ENCODE measurements at places on chromosomes 1 and 21. TPM values are rescaled to one million over a fixed set of nuclear protein-coding genes. Genes with fewer than 3 reads are reported as not detected.
A peak's percentile ranks its signal among the peaks of the same experiment; 100 is the strongest.

The GPA33 gene
- 0.44 TPM for total RNA-seq

The AGT gene
- total RNA-seq, result 174 TPM

The NMNAT2 gene
- total RNA-seq, result 20.8 TPM

The TMOD4 gene
- not detected for total RNA-seq

The CRB1 gene
- total RNA-seq, result 36.8 TPM

The C2CD4D gene
- total RNA-seq, result not detected

The DYNLT5 gene
- total RNA-seq, result 25.4 TPM

The DNAJC11 gene
- 32.5 TPM for total RNA-seq

The YARS1 gene
- total RNA-seq, result 54.3 TPM

The ZBTB7B gene
- total RNA-seq, result 7.3 TPM

GRCh38 chr1:166136699-166137401 lies 30.0 kb downstream of the FAM78B start:
- no peak overlapping the region for H3K27ac ChIP-seq
- H3K27me3 ChIP-seq, result no peaks in the 10 kb centered on the region
- no peaks in the 10 kb centered on the region for H3K36me3 ChIP-seq

- peaks cover 77% of the 10 kb centered on the region for H3K36me3 ChIP-seq
Measured at GRCh38 chr21:41854426-41854995, 24.6 kb downstream of the PRDM15 start.

DNA sequence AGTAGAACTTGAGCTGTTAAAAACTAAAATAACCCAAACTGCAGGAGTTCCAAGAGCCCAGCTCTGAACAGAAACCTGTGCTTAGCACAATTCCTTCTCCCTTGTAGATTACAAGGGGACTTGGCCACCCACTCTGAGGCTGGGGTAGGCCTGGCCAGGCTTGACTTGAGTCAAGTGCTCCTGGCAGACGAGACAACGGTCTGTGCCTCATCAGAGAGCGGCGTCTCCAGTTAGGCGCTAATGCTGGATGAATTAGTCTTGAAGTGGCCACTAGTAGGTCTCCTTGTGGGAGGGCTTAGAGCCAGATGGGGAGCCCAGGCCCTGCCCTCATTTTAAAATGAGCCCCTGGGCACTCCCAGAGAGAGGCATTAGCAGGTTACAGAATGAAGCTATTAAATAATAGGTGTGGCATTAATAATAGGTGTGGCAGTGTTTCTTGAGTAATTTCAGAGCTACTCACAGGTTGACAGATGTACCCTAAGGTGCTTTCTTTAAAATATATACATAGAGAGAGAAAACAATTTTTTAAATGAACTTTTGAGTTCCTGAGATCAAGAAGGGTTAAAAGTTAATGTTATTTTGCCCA lies 1.1 kb downstream of the EEIG2 start:
- no peaks in the 10 kb centered on the region for H3K36me3 ChIP-seq
- H3K27ac ChIP-seq, result peak overlapping the region; percentile 44
- DNase-seq, result peak; percentile 23
- H3K27me3 ChIP-seq, result no peaks in the 10 kb centered on the region

GRCh38 chr21:31190516-31190915 lies 152.2 kb upstream of the KRTAP19-8 start:
- no peaks in the 10 kb centered on the region for H3K36me3 ChIP-seq
- no peak for DNase-seq
- H3K27me3 ChIP-seq, result no peaks in the 10 kb centered on the region
- H3K4me1 ChIP-seq, result no peaks in the 10 kb centered on the region

DNA sequence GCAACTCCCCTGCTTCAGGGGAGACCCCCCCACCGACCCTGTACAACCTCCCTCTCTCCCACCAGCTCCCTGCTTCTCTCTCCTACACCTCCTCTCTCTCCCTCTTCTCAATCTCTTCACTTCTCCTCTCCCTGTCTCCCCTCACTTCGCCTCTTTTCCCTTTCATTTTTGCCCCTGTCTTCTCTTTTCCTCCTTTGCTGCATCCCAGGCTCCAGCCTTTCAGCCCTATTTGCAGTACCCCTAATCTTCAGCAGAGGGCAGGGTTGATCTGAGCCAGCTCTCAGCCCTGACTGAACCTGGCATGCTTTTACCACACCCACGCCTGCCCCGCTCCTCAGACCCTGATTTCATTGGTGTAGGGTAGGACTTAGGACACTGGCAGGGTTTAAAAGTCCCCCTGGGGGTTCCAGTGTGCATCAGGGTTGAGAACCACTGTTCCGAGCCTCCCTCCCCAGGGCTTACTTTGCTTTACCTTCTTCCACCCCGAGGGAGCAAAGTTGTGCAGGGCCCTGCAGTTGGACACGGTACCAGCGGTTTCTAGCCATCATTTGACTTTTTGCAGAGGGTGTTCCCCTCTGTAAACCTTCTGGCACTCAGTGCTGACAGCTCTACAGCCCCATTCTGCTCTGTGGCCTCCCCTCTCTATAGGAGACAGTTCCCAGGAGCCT lies 67.3 kb upstream of the CNTN2 start:
- no peaks in the 10 kb centered on the region for H3K27me3 ChIP-seq
- no peak overlapping the region for H3K27ac ChIP-seq
- peak; percentile 38 for DNase-seq
- peaks cover 83% of the 10 kb centered on the region for H3K36me3 ChIP-seq

DNA sequence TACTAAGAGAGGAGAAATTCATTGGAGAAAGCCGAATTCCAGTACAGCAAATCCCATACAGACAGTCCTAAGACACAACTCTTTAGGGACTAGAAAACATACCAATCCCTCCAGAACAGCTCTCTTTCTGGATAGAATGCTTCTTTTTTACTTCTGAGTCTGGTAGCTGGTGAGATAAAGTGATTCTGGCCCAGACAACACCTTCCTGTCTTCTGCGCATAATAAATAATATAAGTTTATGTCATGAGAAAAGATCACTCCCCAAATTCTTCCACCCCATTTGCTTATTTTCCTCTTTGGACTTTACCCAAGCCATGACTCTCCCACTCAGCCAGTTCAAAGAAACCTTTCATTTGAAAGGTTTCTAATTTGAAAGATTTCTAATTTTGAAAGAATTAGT lies 98.4 kb downstream of the EDEM3 start:
- no peak for DNase-seq
- H3K4me1 ChIP-seq, result no peaks in the 10 kb centered on the region
- no peaks in the 10 kb centered on the region for H3K36me3 ChIP-seq
- H3K27me3 ChIP-seq, result no peaks in the 10 kb centered on the region

- no peaks in the 10 kb centered on the region for H3K27me3 ChIP-seq
- DNase-seq, result no peak
- no peak overlapping the region for H3K27ac ChIP-seq
- H3K4me1 ChIP-seq, result peaks cover 8% of the 10 kb centered on the region
Measured at GRCh38 chr1:6731905-6732304, 30.3 kb upstream of the DNAJC11 start.

- DNase-seq, result no peak
- H3K4me1 ChIP-seq, result no peaks in the 10 kb centered on the region
- no peaks in the 10 kb centered on the region for H3K36me3 ChIP-seq
- no peak overlapping the region for H3K27ac ChIP-seq
Measured at GRCh38 chr1:147551036-147551435, 9.7 kb downstream of the BCL9 start.

DNA sequence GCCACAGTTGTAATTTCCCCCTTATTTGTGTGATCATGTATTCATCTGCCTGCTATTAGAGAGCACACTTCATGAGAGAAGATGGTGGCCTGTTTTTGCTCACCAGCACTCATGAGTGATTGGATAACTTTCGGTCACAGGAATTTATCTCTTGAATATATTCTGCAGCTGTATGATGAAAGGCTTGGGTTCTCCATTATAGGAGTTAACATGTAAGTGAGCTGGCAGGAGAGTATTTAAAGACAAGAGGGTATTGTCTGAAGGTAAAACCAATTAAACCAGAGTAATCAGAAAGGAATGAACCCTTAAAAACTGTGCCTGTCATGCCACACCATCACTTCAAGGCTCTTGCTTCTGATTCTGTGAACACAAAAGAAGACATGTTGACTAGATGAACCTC lies 574.9 kb upstream of the CAMK1G start:
- no peak for DNase-seq
- H3K4me1 ChIP-seq, result no peaks in the 10 kb centered on the region
- H3K36me3 ChIP-seq, result no peaks in the 10 kb centered on the region
- H3K27ac ChIP-seq, result no peak overlapping the region
- no peaks in the 10 kb centered on the region for H3K27me3 ChIP-seq

DNA sequence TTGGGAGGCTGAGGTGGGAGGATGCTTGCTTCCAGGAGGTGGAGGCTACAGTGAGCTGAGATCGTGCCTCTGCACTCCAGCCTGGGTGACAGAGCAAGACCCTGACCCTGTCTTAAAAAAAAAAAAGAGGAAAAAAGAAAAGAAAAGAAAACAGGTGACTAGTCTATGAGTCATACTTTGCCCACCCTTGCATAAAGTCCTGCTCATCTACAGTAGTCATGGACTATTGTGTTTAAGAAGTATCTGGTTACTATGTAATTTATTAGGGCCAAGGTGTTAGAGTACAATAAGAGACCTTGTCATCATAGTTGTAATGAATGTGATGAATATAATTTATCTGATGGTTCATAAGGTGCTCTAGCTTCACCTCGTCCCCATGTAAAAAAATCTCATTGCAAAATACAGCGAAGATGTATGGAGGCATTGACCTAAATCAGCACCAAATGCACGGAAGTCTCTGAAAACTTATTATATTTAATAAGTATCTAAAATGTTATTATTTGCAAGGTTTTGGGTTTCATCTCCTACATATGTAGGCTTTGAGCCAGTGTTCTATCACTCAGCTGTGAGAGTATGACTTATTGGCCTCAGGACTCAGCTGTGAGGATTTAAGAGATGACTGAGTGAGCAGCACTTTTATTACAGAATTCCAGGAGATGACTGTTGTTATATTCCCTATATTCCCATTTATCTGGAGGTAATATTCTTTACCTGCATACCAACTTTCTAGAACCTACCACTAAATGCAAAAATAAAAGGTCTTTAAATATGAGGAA lies 19.9 kb upstream of the KCNJ6 start:
- H3K27me3 ChIP-seq, result no peaks in the 10 kb centered on the region
- no peaks in the 10 kb centered on the region for H3K4me1 ChIP-seq
- DNase-seq, result no peak
- no peak overlapping the region for H3K4me3 ChIP-seq

- H3K27me3 ChIP-seq, result no peaks in the 10 kb centered on the region
- peaks cover 12% of the 10 kb centered on the region for H3K4me1 ChIP-seq
- DNase-seq, result peak; percentile 67
- H3K4me3 ChIP-seq, result peak overlapping the region; percentile 69
- peak overlapping the region; percentile 93 for H3K27ac ChIP-seq
Measured at GRCh38 chr1:48470481-48470855, 1.5 kb downstream of the SPATA6 start.

DNA sequence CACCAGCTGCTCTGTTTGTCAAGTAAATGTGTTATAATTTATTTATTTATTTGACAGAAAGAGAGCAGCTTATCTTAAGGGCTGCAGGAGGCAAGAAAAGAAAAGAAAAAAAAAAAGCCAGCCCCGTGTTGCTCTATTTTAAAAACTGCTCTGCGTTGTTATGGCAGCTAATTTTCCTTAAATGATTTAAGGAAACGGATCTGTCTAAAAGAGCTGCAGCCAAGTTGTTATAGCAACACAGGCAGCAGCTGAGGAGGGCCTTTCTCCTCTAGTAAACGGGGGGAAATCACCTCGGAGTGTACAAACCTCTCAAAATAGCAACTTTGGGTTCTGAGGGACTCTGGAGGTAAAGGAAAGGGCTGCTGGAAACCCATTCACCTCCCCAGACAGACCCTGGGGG lies 149.2 kb downstream of the BEND5 start:
- DNase-seq, result no peak
- peaks cover 6% of the 10 kb centered on the region for H3K4me1 ChIP-seq
- no peak overlapping the region for H3K4me3 ChIP-seq
- no peaks in the 10 kb centered on the region for H3K36me3 ChIP-seq

- H3K36me3 ChIP-seq, result no peaks in the 10 kb centered on the region
- DNase-seq, result peak; percentile 61
- peaks cover 4% of the 10 kb centered on the region for H3K4me1 ChIP-seq
- H3K27me3 ChIP-seq, result no peaks in the 10 kb centered on the region
- no peak overlapping the region for H3K27ac ChIP-seq
- H3K4me3 ChIP-seq, result no peak overlapping the region
Measured at GRCh38 chr1:63198871-63199394, 123.4 kb upstream of the FOXD3 start.

DNA sequence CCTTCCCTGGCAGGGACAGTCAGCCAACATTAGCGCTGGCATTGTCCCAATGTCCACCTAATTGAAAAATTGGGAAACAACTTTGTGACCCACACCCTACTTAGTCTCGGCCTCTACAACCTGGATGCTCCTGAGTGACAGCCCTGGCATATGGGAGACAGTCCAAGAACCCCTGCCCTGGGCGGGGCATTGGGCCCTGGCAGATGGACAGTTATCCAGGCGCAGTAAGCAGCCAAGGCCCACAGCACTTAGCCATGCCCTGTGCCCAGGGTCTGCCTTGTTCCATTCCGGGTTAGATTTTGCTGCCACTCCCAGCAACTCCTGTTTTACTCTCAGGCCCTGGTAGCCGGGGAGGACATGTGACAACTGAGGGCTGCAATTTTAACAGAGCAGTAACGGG lies 50.3 kb downstream of the NFASC start:
- H3K27ac ChIP-seq, result no peak overlapping the region
- H3K27me3 ChIP-seq, result no peaks in the 10 kb centered on the region
- H3K4me3 ChIP-seq, result no peak overlapping the region
- no peak for DNase-seq
- peaks cover 13% of the 10 kb centered on the region for H3K36me3 ChIP-seq

- peaks cover 42% of the 10 kb centered on the region for H3K4me1 ChIP-seq
- DNase-seq, result no peak
- peaks cover 65% of the 10 kb centered on the region for H3K36me3 ChIP-seq
Measured at GRCh38 chr1:37478890-37479254, 4.5 kb downstream of the ZC3H12A start.

DNA sequence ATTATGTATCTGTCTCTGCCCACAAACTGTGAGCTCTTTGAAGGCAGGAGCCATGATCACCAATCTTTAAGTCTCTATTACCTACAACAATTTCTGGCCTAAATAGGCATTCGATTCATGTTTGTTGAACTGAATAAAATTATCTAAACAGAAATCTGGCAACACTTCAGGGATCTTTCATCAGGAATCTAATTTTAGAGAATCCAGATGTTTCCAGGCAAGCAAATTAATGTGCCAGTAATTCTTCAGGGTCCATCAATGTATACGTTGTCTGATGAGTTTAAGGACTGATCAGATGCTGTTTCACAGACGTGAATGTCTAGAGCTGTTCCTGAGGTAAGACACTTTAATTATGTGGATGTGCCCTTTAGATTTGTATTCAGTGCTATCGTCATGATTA lies 524.4 kb downstream of the PTPRC start:
- no peaks in the 10 kb centered on the region for H3K36me3 ChIP-seq
- no peak for DNase-seq
- H3K27me3 ChIP-seq, result no peaks in the 10 kb centered on the region
- H3K27ac ChIP-seq, result no peak overlapping the region

DNA sequence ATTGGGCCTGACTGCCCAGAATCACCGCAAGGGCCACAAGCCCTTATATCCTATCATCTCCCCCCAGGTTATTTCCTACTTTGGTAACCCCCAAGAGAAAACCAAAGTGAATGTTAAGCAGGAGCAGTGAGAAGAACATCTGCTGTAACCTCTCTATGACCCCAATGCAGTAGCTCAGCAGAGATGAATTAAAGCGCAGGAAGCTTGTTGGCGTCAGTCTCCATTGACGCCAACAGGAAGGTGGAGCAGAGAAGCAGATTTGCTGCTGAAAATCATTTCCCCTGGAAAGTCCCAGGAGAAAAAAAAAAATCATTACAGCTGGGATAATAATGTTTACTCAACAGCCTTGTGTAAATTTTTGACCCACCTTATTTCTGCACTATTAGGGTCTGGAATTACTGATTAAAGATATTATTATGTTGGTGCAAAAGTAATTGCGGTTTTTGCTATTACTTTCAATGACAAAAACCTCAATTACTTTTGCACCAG lies 33.2 kb upstream of the FAM163A start:
- DNase-seq, result no peak
- H3K4me3 ChIP-seq, result no peak overlapping the region
- H3K36me3 ChIP-seq, result no peaks in the 10 kb centered on the region
- H3K27me3 ChIP-seq, result no peaks in the 10 kb centered on the region
